ENCODE measurements at places on chromosomes 2 and 18.

- no peak for DNase-seq
These were observed 6.0 kb downstream of the SLC4A3 start for GRCh38 chr2:219633276-219634065.

GRCh38 chr2:165743442-165743841 is 50.6 kb downstream of the GALNT3 start:
- DNase-seq = no peak

- DNase-seq = no peak
These were observed 17.7 kb downstream of the RPIA start for GRCh38 chr2:88709181-88709631.

- DNase-seq = no peak
These were observed 111.5 kb upstream of the UPP2 start for GRCh38 chr2:157990173-157990572.

- DNase-seq = no peak
These were observed 199.3 kb upstream of the EPAS1 start for GRCh38 chr2:46097714-46098480.

DNA sequence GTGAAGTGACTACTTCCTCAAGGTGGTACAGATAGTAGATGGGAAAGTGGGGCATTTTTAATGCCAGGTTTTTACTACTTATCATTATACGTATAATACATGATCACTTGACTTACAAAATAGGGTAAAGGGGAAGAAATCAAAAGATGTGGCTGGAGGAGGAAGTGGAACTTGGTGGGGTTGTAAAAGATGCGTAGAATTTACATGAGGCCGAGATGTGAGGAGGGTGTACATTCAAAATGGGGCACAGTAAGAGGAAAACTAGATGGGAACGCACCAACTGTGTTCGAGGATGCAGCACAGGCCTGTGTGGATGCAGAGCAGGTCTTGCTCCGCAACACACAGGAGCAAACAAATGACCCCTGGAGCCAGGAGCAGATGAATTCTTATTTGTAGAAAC is 403.3 kb downstream of the TXNL1 start:
- no peak for DNase-seq

- no peak for DNase-seq
These were observed 17.7 kb upstream of the SLC39A10 start for GRCh38 chr2:195639238-195639858.

- no peak for DNase-seq
These were observed 116.8 kb downstream of the NDUFA10 start for GRCh38 chr2:239908308-239908707.

- DNase-seq = no peak
These were observed 71.7 kb downstream of the PTRHD1 start for GRCh38 chr2:24721470-24721869.

DNA sequence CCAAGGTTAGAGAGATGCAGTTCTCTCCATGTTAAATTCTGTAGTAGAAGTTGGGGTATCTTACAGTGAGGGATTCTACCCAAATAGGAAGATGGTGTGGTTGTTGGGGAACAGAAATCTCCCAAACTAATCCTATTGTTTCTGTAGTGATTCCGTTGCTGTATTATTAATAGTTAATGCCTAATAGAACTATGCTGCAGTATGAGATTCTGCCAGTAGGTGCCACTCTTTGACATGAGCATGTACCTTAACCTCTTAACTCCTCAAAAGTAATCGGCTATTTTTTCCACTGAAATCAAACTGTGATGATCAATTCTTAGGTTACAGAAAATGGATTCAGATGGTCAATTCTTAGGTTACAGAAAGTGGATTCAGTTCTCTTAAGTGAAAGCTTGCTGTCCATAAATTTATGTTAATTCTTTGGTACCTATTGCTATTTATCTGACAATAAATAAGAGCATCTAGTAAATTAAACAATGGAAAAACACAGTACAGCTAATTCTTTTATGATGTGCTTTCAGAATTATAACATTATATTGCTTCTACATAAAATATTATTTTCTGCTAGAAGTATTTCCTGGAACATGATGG is 97.9 kb upstream of the DLX2 start:
- DNase-seq = peak; percentile 28

GRCh38 chr18:32553640-32554365 is 83.1 kb upstream of the GAREM1 start:
- DNase-seq = no peak

DNA sequence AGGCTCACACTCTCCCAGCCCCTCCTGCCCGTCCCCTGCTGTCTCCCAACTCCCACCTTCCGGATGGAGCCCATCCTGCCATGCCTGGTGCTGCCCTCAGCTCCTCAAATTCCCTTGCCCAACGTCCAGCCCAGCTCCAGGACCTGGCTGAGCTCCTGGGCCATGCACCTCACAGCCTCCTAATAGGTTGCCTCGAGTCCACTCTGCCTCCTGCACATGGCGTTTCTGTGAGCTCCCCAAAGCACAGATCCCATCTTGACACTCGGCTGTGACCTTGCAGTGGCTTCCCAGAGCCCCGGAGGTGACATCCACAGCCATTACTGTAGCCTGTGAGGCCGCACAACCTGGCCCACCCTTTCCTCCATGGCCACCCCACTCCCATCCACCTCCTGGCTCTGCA is 191.9 kb upstream of the SALL3 start:
- DNase-seq = no peak

DNA sequence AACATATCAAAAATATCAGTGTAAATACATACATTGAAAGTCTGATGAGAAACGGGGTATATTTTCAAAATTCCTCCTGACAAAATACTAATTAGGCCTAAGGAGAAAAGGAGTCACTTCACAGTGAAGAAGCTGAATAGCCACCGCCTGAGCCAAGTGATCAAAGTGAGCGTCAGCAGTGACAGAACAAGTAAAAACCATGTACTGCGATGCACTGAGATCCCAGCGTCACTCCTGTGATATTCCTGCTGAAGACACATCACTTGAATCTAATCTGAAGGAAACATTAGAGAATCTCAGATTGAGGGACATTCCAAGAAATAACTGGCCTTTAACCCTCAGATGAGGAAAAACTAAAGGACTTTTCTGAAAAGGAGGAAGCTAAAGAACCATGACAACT is 285.3 kb downstream of the EN1 start:
- DNase-seq = no peak

- DNase-seq = no peak
These were observed 12.7 kb downstream of the TTC39C start for GRCh38 chr18:24027156-24027827.

DNA sequence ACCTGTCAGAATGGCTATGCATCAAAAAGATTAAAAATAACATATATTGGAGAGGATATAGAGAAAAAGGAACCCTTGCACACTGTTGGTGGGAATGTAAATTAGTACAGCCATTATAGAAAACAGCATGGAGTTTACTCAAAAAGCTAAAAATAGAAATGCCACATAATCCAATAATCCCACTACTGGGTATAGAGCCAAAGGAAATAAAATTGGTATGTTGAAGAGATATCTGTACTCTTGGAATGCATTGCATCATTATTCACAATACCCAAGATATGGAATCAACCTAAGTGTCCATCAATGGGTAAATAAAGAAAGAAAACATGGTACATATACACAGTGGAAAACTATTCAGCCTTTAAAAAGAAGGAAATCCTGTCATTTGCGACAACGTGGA is 77.2 kb downstream of the C1D start:
- DNase-seq = no peak

DNA sequence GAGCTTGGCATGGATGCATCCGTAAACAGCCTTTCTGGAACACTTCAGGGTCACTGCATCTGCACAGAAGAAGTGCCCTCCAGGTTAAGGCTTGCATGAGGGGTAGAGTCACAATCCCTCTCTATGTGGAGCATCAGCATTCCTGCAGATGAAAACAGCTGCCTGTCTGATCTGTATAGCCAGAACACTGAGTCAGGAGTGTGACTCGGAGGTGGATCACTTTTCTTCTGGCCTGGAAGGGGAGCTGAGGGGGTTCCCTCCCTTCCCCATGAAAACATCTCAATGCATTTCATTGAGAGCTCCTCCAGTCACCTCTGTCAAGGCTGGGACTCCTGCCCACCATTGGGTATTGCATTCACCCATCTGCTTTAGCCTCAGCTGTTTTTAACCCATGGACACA is 72.5 kb upstream of the SERPINE2 start:
- no peak for DNase-seq

DNA sequence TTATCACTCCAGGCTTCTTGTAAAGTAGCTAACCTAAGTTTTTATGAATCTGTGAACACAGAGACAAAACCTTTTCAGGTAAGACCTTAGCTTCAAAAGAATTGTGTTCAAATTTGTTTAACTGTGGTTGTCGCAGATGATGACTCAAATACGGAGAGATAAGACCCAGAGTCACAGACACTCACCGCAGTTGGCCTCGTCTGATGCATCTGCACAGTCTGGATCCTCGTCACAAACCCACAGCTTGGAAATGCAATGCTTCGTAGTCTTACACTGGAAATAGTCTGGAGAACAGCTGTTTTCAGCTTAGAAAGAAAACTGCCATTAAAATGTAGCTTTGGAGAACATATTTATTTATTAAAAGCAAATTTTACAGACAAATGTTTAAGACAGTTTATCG is 1662.1 kb upstream of the NXPH2 start:
- DNase-seq = no peak

DNA sequence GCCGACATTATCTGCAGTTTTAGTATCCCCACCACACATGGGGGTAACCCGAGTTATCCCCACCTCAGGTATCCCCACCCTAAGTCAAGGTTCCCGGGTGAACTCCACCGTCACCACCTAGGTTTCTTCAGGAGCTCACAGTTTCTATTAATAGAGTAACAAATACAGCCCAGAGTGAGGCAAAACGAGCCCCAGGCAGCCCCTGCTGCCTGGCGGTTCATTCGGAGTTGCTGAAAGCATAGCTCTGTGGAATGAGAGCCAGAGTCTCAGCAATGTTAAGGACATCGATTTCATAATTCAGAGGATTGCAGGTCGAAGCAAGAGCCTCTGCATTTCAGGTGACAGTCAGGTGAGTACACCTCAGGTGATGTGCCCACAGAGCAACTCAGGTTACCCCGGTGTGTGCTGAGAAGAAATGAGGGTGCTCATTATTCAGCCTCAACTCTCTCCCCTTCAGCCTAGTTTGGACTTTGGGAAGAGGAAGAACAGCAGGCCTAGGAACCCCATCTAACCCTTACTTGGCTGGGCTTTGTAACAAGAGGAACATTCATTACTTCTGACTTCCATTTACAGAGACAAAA is 10.7 kb downstream of the SATB2 start:
- DNase-seq = no peak

DNA sequence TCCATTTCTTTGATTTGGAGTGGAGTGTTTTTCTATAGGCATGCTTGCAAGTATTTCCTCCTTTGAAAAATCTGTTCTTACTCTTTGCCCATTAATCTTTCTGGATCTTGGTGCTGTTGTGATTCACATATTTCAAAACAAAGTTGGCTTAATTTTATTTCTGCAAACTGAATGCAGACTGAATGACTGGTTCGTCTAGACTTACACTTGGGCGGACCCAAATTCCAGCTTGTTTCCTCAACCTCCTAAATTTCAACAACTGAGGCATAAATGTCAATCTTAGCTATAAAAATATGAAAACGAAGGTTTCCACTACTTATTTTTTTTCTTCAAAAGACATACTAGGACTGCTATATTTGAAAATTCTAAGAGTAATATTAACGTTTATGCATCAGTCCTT is 59.0 kb downstream of the ANKRD44 start:
- DNase-seq = no peak

- DNase-seq = no peak
These were observed 20.3 kb downstream of the ATG4B start for GRCh38 chr2:241657786-241658254.

DNA sequence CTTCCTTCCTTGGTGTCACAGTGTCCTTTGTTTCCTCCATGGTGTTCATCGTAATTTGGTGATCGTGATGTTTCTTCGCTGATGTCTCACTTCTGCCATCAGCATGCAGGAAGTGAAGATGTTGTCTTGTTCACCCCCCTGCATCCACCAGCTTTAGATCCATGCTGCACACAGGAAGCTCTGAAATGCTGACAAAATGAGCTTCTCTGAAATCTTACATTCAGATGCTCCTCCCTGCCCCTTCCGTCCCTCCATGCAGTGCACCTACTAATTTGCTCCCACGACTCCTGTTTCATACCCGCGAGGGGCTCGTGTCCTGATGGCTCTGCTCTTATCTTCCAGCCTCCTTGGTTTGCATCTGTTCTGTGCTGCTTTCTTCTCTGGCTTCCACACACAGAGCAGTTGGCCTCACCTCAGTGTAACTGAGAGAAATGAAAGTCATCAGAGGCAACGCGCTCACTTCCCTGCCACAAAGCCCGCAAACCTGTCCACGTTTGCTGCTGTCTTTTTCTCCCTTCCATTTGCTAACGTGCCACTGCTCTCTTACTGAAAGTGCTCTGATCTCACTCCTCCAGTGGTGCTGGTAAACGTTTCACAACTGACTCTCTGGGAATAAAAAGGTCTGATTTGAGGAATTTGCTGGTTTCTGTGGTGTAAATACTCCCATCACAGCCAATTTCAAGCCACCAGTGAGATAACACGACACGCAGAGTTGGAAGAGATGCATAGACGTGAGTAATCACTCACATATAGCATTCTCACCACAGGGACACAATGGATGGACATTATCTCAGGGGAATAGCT is 41.0 kb upstream of the MGAT4A start:
- peak; percentile 32 for DNase-seq

- DNase-seq = no peak
These were observed 488.5 kb upstream of the NRP2 start for GRCh38 chr2:205193836-205194228.

- no peak for DNase-seq
These were observed 4.0 kb downstream of the ALPP start for GRCh38 chr2:232382331-232383225.

GRCh38 chr2:119808516-119809147 is 48.9 kb downstream of the PTPN4 start:
- no peak for DNase-seq

- no peak for DNase-seq
These were observed 176.3 kb downstream of the TWIST2 start for GRCh38 chr2:239024226-239024625.

DNA sequence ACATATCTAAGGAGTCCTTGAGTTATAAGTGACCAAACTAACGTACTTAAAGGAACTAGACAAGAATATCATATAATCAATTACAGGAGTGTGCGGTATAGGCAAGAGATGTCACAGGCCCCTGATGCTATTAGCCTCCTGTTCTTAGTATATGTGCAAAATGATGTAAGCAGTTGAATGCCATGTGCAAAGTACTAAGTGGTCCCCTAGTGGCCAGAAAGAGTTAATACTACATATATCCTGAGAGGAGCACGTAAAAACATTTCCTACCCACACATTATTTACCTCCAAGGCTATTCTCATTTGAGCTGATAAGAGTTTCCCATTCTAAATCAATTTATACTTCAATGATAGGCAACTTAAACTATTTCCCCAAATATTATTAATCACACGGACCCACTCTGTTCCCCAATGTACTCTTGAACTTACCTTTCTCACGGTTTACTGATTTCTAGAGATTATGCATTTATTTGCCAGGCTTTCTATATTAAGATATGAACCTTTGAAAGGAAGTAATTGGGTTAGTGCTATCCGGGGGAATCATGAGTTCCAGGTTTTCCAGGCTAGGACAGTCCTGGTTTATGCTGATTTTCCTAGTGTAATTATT is 158.0 kb upstream of the KLHL14 start:
- no peak for DNase-seq

All from stimulated activated CD4-positive, alpha-beta T cell treated with anti-CD3 and anti-CD28 coated beads, Interleukin-2, amount 100 ng/mL, for 48 hours (primary cell).